ENCODE measurements at places on chromosomes 13 and 19.

DNA sequence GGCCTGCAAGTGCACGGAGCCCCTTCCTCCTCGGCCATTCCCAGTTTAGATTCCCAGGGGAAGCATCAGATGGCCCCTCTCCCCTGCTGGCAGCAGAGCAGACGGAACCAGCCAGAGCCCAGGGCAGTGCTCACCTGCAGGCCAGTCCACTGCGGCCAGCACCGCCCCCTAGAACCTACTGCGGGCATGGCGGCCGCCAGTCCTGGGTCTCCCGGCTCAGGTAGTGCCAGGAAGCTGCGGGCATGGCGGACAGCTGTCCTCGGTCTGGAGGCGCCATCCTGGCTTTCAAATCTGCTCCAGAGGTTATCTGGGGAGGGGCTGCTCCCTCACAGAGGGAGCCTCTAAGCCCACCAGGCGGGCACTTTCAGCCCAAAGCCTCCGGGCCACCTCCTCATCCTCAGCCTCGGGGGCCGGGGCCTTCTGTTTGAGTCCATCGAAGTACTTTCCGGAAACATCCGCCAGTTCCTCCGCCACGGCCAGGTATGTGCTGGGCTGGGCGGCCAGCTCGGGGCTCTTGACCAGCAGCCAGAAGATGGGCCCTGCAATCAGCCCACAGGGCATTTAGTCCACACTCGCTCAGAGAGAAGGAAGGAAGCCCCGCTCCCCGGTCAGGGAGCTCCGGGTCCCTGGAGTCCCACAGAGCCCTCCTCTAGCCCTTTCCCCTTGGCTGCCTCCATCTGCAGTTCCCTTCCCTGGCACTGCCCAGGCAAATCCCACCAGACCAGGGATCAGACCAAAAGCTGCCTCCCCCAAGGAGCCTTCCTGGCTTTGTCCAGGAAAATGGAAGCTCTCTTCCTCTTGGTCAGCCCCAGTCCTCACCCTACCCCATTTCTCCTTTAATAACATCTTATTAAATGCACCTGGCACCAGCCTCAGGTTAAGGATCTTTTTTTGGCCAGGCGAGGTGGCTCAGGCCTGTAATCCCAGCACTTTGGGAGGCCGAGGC, 7.0 kb upstream of the GP6 start:
- no peak for DNase-seq

GRCh38 chr13:29994911-29995595, 144.6 kb upstream of the UBL3 start:
- no peak for DNase-seq

DNA sequence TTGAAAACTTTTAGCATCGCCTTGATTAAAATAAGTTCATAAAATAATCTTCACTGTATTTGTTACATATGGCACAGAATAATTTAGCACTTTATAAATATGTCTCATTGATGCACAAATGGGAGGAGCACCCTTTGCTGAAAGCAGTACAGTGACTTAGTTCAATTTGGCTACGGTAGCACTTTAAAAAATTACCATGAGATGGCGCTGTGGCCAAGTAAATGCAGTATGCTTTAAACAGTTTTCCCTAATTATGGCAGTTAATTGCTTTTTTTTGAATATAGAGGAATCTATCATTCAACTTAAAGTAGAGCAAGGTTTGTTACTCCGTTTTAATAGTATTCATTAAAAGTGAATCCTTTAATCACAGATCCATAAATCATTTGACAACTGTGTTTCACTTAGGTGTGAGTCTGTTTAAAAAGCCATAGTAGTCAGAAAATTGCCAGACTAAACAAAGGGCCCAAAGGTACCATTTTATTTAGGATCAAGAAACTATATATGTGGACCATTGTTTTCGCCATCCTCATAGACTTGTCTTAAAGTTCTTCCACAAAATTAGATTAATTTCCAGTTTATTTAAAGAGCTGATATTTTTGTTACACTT, 34.7 kb upstream of the ESD start:
- DNase-seq: peak; percentile 4

DNA sequence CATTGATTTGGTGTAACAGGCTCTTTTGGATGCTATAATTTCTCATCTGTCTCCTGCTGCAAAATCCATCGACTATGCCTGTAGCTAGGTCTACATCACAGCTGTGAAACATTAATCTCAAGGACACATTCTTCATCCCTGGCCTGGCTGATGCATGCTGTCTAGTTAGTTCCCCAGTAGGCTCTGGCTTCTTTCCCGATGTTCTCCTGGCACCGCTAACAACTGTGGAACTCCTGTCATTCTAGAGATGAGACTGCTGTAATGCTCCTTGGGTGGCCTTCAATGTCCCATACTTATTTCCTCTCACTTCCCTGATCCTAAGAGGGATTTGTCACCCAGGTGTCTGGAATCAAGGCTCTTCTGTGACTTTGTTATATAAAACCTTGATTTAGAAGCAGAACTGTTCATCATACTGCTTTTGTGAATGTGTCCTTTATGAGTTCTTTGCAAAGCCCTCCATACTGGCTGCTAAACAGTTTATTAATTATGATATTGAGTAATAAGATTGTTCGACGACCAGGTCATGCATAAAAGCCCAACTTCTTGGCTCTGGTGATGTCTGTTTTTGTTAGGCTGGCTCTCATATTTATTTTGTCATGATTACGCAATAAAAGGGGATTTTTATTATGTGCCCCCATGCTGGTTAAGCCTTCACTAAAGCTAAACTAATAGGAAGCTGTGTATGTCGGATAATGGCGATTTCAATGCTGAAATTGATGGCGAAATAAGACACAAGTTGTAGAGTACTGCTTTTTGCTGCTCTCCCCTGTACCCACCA, 227.5 kb downstream of the DCT start:
- DNase-seq: no peak

DNA sequence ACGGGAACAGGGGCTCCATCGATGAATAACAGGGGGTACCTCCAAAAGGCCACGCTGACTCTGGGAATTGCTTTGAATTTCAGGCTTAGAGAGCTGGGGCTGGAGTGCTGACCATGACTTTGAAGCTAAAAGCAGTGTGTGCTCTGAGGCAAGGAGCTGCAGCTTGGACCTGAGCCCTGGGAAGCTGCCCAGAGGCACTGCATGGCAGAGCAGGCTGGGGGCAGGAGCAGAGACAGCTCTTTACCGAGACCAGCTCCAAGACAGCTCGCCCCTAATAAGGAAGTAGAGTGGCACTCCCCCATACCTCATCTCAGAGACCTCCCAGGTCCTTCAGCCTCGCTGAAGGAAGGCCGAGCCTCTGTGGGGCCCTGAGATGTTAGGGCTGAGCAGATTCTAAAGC, 200.2 kb downstream of the COL4A1 start:
- no peak for DNase-seq

DNA sequence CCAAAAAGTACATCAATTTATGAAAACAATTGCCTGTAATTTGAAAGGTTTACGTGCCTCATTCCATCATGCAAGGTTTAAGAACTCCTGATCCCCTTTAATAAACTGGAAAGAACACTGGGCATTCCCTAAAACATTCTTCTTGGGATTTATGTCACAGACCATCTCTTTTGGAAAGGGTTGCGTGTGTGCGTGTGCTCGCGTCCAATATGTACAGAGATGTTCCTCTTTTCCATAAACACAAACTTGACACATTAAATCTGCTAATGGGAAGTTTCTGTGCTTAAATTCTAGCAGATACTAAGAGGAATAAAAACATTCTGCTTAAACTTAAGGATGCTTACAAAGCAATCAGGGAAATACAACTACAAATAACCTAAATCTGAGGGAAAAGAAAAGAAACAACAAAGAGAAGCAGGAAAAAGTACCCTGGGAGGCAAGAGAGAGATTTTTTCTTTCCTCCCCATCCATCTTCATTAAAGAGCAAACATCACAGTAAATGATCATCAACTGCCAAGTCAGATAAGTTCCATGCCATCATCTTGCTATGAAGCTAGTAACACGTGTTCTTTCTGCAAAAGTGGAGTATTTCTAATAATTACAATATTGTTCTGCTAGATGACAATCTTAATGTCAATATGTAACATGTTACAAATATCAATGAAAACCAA, 83.7 kb downstream of the STK24 start:
- no peak for DNase-seq

- no peak for DNase-seq
These were observed 6.4 kb downstream of the KMT5C start for GRCh38 chr19:55345818-55346724.

All from stimulated activated CD4-positive, alpha-beta T cell treated with anti-CD3 and anti-CD28 coated beads, Interleukin-4, amount 100 ng/mL, for 48 hours (primary cell).